ENCODE measurements at places on chromosomes 4 and X.

- DNase-seq: no peak
These were observed 136.8 kb downstream of the ADGRL3 start for GRCh38 chr4:61336916-61337315.

GRCh38 chr4:182567119-182567518 lies 323.9 kb downstream of the TENM3 start:
- no peak for DNase-seq

DNA sequence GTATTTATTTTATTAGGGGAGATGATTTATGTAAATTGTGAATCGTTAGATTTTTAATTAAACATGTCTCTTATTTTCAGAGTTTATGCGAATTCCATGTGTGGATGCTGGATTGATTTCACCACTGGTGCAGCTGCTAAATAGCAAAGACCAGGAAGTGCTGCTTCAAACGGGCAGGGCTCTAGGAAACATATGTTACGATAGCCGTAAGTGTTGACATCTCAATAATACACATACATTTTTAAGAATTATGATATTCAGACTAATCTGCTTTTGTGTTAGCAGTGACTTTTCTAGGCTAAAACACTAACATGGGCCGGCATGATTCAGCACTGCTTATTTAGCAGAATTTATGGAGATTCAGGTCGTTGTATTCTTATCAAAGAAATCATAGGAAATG lies 91.2 kb downstream of the RAP1GDS1 start:
- no peak for DNase-seq

DNA sequence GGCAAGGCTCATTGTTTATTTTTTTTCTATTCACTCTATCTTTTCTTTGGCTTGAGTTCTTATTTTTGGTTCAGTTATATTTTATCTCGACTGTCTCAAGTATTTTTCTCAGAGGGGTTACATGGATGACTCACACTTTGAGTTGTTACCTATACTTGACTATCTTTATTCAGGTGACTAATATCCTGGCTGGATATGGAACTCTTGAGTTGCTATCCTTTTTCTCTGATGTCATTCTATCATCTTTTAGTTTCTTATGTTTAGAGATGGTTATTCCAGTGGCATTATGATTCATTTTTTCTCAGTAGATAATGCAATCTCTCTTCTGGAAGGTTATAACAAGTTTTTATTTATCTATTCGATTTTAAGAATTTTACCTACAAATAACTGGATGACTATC lies 117.9 kb downstream of the COX18 start:
- no peak for DNase-seq

GRCh38 chrX:45745479-45745878 lies 544.8 kb upstream of the DIPK2B start:
- no peak for DNase-seq

- no peak for DNase-seq
These were observed 22.2 kb downstream of the PHKA2 start for GRCh38 chrX:18961686-18962085.

GRCh38 chrX:107574711-107575110 lies 53.6 kb upstream of the PRPS1 start:
- no peak for DNase-seq

- DNase-seq: no peak
These were observed 6.8 kb upstream of the TMEM144 start for GRCh38 chr4:158203436-158203835.

- no peak for DNase-seq
These were observed 344.6 kb upstream of the SPOCK3 start for GRCh38 chr4:167578906-167579305.

GRCh38 chr4:145326491-145326890 lies 146.1 kb upstream of the OTUD4 start:
- DNase-seq: no peak

- no peak for DNase-seq
These were observed 75.6 kb upstream of the GRXCR1 start for GRCh38 chr4:42816880-42817400.

- DNase-seq: no peak
These were observed 145.1 kb downstream of the PRDM5 start for GRCh38 chr4:120777459-120777858.

DNA sequence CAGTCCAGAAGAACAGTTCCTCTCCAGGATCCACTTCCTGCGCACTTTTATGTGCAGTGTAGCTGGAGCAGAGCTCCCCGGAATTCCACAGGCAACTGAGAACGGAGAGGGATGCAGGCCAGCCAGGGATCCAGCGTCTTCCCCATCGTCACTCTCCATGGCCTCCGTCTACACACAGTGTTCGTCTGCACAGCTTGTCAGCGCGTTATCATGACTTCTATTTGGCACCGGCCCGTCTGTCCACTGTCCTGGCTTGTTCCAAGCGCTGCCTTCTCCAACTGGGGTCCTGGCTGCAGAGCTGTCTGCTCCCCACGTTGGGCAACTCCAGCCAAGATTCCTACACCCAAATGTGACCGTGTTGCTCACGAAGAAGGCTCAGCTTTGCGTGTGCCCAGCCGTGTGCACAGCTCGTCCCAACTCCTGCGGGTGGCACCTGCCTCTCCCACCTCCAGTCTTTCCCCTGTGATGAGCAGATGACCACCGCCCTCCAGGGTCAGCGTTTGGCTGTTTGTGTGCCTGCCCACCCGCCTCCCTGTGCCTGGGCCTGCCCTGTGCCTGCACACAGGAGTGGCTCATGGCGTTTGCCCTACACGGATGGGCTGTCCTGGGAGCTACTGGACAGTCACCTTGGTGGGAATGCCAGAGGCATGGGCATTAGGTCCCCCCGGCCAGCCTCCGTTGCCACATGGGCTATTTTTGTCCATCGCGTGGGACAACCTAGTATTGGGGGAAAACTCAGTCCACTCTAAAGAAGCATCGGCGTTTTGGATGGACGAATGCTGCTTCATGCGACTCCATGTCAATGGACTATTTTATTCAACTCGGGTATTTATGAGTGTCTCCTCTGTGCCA lies 2.2 kb upstream of the CTBP1 start:
- DNase-seq: no peak

- DNase-seq: no peak
These were observed 57.7 kb upstream of the PASD1 start for GRCh38 chrX:151505796-151506195.

- DNase-seq: no peak
These were observed 944.7 kb upstream of the NDST4 start for GRCh38 chr4:116058129-116058528.

GRCh38 chr4:38072578-38072977 lies 112.4 kb downstream of the PTTG2 start:
- no peak for DNase-seq

DNA sequence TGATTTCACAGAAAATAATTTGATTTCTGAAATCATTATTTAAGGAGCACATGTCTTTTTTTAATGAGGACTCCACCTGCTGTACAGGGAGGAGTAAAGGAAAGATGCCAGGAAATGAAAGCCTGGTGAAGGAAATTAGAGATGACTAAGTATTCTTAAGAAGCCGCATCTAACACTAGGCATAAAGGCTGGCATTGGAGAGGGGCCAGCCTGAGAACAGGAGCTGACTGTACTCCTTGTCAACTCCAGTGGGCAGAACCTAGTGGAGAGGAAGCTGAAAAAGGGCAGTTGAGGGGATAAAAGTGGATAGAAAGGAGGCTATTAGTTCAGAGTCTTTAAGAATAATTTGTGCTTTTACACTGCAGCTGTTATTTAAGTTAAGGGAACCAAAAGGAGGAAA lies 393.0 kb downstream of the PPP1R2C start:
- no peak for DNase-seq

DNA sequence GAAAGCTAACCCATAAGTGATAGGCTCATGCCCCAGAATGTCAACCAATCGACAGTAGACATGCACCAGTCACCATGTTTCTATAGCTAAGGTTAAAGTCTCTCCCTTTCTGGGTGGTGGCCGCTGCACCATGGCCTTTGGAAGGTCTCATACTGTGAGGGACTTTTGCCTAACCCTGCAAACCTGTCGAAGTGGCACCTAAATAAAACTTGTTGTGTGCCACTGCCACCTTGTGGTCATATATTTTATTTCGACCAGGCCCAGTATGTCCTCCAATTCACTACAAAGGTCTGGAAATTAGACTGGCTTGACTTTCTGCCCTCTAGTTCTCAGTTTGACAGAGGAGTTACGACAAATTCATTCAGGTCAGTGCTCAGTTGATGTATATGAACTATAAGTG lies 163.1 kb downstream of the SMARCA1 start:
- DNase-seq: peak; percentile 33

GRCh38 chrX:15059474-15059873 lies 186.3 kb downstream of the MOSPD2 start:
- no peak for DNase-seq

DNA sequence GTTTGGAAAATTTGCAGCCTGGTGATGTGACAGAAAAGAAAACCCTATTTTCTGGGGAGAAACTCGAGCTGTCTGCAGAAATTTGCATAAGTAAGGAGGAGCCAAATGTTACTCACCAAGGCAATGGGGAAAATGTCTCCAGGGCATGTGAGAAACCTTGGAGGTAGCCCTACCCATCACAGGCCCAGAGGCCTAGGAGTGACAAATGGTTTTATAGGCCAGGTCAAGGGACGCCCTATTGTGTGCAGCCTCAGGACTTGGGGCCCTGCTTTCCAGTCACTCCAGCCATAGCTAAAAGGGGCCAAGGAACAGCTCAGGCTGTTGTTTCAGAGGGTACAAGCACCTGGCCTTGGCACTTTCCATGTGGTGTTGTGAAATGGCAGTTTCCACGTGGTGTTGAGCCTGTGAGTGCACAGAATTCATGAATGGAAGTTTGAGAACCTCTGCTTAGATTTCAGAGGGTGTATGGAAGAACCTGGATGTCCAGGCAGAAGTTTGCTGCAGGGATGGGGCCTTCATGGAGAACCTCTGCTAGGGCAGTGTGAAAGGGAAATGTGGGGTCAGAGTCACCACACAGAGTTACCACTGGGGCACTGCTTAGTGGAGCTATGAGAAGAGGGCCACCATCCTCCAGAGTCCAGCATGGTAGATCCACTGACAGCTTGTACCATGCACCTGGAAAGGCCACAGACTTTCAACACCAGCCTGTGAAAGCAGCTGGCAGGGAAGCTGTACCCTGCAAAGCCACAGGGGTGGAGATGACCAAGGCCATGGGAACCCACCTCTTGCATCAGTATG lies 637.6 kb upstream of the EPHA5 start:
- DNase-seq: no peak

- no peak for DNase-seq
These were observed 101.9 kb downstream of the TET2 start for GRCh38 chr4:105248613-105249012.

DNA sequence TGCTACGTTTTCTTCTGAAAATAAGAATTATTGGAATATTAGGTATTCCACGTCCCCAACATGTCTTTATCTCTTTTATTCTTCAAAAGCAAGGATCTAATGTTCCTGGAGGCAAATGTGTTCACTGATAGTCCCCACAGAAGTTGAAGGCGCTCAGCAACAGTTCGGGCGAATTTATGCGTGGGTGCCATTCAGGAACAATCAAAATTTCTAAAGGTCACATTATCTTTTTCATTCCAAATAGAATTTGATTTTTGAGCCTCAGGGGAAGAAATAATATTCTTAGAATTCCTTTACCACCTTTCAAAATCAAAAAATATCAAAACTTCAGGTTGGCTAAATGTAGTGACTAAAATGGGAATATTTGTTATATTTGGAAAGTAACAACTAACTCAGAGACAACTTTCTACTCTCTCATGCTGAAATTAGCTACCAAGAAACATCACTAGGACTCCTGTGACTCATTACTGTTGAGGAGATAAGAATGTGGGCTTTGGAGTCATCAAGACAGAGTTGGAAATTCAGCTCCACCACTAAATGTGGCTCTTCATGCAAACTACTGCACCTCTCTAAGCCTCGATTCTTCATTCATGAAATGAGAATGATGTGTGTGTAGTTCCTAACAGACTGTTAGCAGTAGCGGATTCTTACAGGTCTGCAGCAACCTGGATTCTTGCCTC lies 72.3 kb upstream of the KIT start:
- no peak for DNase-seq

DNA sequence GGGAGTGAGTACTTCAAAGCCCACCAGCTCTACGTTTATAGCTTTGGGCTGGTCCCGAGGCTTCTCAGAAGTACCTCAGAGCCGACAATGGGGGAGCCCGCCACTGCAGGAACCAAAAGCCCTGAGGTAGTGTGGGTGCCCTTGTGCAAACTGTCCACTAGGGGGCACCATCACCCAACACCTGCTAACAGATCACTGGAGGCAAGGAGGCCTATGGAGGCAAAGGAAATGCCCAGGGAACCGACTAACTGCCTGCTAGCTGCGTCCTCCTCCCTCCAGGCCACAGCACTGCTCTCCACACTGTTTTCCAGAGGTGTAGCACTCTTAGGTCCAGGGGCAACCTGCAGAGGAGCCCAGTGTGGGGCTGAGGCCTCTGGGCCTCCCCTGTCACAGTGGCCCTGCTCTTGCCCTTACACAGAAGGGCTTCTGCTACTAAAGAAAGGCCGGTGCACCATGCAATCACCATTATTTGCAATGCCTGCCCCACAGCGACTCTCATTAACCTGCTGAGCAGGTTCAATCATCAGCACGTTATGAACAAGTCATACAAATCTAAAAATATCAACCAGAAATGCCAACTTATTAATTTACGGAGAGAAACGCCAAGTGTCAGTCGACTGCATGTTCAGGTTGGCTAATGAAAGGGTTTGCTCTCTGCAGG lies 159.1 kb downstream of the NSUN7 start:
- DNase-seq: peak; percentile 57

DNA sequence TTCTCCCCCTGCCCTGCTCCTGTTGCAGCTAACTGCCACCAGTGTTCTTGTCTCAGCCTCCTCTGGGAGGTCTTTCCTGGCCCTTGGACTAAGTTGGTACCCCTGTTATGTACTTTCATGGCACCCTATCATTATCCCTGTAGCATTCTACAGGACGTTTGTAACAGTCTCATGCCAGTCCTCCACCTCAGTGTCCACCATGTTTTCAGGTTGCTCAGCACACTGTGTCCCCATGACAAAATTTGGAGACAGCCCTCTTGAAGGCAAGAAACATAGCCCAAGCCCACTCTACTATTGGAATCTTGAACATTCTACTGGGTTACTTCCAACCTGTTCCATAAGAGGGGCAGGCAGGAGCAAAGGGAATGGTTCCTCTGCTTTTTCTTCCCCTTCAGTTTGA lies 194.4 kb upstream of the ANXA3 start:
- no peak for DNase-seq

DNA sequence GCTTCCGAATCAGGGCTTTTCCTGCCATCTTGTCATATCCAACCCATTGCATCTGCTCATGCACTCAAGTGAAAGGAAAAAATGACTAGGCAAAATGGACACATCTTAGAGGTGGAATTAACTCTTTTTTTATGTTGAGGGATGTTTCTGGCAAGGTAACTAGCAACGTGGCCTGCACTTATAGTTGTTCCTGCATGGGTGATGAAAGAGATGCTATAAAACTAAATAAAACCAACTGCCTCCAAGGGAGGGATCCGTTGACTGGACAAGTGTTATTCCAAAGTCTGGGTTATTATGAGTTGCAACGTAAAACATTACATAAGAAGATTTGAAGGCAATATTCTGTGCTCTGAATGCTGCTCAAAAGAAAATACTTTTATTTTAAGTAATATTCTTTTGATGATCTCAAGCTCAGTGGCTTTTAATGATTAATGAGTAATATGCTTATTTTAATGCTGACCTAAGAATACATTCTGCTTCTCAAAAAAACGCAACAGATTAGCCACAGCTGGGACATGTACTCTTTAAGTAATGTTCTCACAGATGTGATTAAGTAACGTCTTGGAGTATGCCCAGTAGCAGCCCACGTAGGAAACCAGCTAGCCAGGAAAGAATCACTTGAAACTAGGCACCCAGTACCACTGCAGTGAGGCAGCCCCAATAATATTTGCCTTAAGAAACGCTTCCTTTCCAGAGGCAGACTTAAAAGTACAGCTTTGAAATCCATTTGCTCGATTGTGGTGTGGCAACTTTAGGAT lies 27.4 kb downstream of the KLF3 start:
- no peak for DNase-seq

GRCh38 chr4:67546971-67547370 lies 1.7 kb upstream of the CENPC start:
- DNase-seq: no peak
